ENCODE measurements at places on chromosomes 5 and 9.

DNA sequence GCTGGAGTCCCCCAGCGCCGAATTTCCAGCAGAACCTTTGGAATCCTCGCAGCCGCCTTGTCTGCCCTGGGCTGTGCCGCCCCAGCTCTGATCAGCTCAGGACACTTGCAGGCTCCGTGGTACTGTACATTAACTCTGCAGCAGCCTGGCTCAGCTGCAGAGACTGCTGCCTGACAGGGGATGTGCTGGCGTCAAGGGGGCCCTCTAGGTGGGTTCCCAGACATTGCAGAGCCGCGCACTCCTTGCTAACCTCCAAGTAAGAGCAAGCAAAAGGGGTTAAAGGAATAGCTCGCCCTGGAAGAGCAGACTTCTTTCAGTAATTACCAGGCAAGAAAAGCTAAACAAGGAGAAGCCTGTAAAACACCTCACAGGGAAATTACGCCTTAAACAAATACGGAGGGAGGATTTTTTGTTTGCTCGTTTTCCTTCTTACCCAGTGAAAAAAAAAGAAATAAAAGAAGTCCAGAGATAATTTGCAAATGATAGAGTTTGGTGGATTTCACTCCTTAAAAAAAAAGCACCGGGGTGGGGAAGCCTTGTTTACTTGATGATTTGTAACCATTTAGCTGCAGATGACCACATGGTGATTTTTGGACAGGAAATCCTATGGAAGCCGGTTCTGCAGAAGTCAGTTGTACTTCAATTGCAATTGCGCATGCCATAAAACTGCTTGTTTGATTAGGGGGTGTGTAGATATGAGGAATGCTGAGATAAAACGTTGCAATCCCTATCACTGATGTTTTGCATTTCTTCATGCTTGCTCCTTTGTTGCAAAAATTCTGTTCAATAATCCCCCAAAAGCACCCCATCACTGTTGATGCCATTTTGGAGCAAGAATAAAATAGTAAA lies 305.8 kb downstream of the PDE4D start:
- no peaks in the 10 kb centered on the region for H3K27me3 ChIP-seq
- H3K4me3 ChIP-seq = peak overlapping the region; percentile 35
- no peaks in the 10 kb centered on the region for H3K36me3 ChIP-seq
- H3K27ac ChIP-seq = no peak overlapping the region
- DNase-seq = no peak

GRCh38 chr5:6783787-6784186 lies 70.6 kb downstream of the TENT4A start:
- DNase-seq = no peak
- no peaks in the 10 kb centered on the region for H3K27me3 ChIP-seq

DNA sequence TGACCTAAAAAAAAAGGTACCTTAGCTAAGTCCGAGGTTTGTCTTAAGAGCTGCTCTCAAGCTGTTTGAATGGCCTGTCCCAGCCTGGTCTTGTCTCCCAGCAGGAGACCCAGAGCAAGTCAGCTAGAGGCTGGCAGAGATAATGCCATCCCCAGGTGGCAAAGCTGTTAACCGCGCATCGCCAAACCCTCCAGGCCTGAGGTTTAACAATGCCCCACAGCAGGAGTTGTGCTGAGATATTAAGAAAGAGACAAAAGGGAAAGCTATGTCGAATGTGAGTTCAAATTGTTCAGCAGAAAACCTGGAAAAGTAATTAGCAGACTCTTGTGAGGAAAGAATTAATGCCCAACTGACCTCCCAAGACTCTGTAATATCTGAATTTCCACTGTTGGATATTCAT lies 187.1 kb downstream of the FSTL4 start:
- DNase-seq = no peak
- H3K27me3 ChIP-seq = no peaks in the 10 kb centered on the region
- no peak overlapping the region for H3K4me3 ChIP-seq
- H3K4me1 ChIP-seq = no peaks in the 10 kb centered on the region
- H3K36me3 ChIP-seq = no peaks in the 10 kb centered on the region
- H3K27ac ChIP-seq = no peak overlapping the region

- H3K27ac ChIP-seq = no peak overlapping the region
- no peak for DNase-seq
- no peak overlapping the region for H3K4me3 ChIP-seq
- H3K27me3 ChIP-seq = no peaks in the 10 kb centered on the region
- no peaks in the 10 kb centered on the region for H3K4me1 ChIP-seq
These were observed 78.5 kb upstream of the CACNA1B start for GRCh38 chr9:137798901-137799629.

All from tibial artery (tissue), 4 donors.